H7 (cell line): ENCODE measurements at places on chromosomes 3 and 15. TPM values are rescaled to one million over a fixed set of nuclear protein-coding genes. Genes with fewer than 3 reads are reported as not detected.

DNA sequence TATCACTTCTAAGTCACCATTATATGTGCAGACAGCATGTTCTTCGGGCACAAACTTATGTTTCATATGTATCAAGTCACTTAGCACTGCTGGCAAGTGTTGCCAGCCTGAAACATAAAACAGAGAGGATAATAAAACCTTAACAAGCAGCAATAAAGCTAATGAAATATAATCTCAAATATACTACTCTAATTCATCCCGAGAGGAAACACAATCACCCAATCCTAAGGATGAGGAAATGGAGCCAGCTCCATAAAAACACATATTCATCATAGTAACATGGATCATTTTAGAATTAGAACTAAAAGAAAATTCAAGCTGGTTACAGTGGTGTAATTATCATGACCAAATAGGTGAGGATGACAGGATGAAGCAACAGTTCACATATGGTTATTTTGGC, 1072.7 kb downstream of the EPHA3 start:
- no peak for DNase-seq

GRCh38 chr15:25711691-25712090, 151.4 kb downstream of the ATP10A start:
- DNase-seq = no peak

DNA sequence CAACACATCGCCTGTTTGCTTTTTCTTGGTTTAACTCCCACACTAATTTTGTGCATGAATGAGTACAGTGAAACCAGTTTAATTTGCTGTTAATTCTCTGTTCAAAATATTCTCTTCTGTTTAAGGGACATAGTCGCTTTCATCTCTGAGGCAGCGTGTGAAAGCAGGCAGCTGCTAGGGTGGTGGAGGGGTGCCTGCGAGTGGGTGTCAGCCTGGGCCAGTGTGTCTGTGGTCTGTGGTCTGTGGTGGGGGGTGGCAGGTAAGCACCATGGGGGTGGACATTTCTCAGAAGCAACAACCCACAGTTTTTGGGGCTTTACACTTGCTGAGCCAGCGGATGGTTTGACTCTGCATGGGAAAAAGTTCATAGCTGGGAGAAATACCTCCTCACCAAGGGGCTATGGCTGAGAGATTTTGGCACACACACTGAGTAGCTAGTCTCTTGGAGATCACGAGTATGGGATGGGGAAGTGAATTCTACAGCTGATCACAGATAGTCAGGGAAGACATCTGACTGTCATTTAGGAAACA, 109.2 kb downstream of the EPHB1 start:
- DNase-seq = no peak

The KLHDC8B gene
- total RNA-seq = 19.8 and 27.7 TPM in 2 replicates

DNA sequence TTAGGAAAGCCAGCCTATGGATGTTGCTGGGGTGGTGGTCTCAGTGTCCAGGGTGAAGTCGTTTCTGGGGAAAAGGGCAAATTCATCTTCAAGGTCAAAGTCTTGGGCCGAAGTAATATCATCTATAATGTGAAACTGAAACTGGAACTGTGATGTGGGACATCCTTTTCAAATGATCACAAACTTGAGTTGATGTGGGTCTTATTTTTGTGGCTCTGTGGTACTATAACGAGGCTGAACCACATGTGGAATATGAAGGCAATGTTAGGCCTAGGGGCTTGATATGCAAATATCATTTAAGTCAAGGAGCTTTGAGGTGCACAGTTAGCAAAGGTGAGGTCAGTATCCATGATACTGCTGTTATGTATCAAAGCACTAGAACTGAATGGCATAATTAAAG, 1.5 kb upstream of the CD200R1L start:
- DNase-seq = no peak

- DNase-seq = no peak
These were observed 28.1 kb downstream of the ATP11B start for GRCh38 chr3:182821221-182821981.

The SCAMP5 gene
- 17.7 and 23.0 TPM in 2 replicates for total RNA-seq

The LEO1 gene
- total RNA-seq = 15.1 and 26.9 TPM in 2 replicates

DNA sequence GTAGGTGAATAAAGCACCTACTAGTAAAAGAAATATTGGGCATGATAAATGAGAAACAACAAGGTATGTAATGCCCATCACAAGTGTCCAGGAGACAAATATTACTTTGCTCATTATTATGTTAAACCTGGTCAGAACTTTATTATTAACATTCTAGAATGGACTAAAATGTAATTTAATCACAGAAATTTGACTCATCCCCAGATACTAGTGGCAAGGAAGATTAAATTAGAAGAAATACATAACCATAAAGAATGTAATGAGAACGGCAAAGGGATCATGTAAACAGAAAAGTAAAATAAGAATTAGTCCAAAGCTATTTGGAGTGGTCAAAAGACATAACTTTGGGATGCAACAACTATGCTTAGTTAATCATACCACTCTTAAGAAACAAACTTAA, 71.2 kb upstream of the STAC start:
- DNase-seq = no peak

DNA sequence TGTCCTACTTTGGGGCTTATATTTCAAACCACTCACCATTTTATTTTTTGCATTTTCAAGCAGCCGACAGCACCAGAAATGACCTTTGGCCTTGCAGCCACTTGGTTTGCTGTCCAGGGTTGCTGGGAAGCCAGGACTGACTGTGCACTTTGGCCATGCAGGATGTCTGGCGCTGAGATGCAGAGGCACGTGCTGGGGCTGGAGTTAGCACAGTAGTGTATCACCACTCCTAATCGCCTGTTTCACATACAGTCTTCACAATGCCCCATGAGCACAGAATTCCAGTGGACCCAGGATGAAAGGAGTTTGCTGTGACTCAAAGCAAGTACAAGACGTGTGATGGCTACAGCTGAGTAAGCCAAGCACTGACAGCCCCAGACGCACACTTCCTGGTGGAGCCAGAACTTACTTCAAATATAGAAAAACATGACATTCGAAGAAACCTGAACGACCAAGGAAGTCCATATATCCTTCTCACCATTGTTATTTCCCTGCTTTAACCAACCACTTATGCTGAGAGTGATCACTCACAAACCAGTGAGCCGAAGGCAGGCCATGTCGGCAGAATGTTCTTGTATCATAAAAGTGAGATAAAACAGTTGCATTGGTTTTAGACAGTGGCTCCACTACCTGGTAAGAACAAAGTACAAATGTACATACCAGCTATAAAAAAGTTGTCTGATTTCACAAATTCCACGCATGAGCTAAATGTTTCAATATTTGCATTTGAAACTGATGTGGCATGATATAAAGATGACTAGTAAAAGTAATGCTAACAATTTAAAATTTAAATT, 16.0 kb downstream of the OCA2 start:
- DNase-seq = no peak

DNA sequence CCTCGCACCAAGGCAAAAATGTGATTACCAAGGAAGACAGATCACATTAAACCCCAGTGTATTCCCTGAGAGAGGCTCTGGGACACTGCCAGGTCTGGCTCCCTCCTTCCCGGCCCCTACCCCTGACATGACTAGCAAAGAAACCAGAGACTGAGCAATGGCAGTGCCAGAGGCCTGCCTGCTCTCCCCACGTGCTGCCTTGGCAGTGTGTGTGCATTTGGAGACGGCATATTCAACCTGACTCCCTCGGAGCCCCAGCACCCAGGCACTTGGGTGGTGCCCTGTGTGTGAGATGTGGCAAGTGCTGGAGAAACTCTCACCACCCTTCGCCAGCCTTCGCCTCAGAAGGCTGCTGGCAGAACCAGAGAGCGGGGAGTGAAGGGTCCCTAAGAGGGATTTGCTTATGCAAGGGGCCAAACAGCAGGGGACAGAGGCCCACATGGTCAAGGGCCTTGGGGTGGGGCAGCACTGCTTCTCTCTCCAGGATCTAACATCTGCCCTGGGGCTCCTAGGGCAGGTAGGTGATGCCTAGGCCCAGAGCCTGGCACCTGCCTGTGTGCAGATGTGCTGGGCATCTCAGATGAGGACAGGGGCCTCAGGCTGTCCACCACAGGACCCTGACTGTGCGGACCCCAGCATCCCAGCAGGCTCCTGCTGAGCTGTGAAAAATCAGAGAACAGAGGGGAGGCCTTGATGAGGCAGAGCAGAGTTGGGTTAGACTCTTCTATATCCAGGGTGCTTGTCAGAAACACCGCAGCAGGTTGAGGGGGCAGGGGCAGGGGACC, 23.6 kb upstream of the PLXNA1 start:
- no peak for DNase-seq

The PRSS50 gene
- total RNA-seq = 0.07 and 0.92 TPM in 2 replicates

The THSD4 gene
- 3.3 and 3.9 TPM in 2 replicates for total RNA-seq

DNA sequence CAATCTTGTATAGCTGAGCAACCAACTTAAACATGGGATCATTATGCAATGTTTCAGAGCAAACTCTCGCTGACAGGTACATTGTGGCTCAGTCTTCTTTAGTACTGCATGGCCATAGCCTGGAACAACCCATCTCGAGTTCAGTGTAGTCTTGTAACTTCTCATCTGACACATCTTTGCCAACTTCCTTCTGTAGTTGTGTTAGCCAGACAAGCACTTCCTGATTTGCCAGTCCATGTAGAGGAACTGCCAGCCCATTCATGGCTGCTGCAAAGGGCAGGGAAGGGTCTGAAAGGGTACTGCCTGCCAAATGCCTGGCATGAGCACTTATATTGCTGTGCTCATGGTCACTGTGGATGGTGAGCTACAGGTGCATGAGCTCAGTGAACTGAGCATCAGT, 49.2 kb upstream of the CCDC54 start:
- no peak for DNase-seq

The ZNF860 gene
- 0.85 and 1.5 TPM in 2 replicates for total RNA-seq

The CFAP91 gene
- total RNA-seq = 0.37 and 1.8 TPM in 2 replicates

DNA sequence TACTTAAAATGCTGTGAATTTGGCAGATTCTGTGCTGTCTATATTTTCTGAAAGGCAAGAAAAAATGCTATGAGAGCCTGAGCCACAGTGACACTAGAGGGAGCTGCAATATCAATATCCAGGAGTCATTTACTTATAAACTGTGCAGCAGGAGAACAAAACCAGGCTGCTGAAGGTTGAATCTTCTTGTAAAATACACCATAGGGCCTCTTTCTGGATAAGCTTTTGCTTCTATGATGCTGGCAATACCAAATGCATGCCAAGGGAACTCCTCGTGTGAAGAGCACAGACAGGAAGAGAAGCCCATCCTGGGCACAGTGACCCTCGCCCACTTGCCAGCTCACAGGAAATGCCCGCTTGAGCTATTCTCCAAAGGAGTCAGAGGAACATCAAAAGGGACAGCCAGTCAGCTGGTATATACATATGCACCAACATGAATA, 48.0 kb upstream of the TSPAN3 start:
- no peak for DNase-seq

GRCh38 chr3:101722394-101723173, 1.8 kb upstream of the CEP97 start:
- DNase-seq = no peak

- DNase-seq = no peak
These were observed 177.6 kb downstream of the FHIT start for GRCh38 chr3:61073566-61074165.

The KNSTRN gene
- total RNA-seq = 72.2 and 104 TPM in 2 replicates

GRCh38 chr15:45117308-45118130, 3.4 kb downstream of the DUOXA2 start:
- DNase-seq = peak; percentile 66

The PLAAT1 gene
- 3.7 and 4.5 TPM in 2 replicates for total RNA-seq

DNA sequence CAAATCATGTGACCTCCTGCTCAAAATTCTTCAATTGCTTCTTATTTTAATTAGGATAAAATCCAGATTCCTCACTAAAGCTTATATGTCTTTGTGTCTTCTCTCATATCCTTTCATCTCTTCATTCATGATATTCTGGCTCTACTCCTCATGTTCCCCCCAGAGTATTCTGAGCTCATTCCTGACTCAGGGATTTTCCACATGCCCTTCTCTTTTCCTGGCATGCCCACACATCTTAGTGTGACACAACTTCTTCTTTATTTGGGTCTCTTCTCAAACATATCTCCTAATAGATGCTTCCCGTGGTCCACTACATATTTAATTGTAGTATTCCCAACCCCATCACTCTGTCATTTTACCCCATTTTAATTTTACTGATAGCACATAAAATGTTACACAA, 15.2 kb upstream of the MBNL1 start:
- no peak for DNase-seq

- DNase-seq = no peak
These were observed 95.8 kb upstream of the UMPS start for GRCh38 chr3:124634210-124635168.

The GPR149 gene
- not detected in 2 replicates for total RNA-seq

- DNase-seq = no peak
These were observed 118.8 kb upstream of the PTX3 start for GRCh38 chr3:157317895-157318294.

The CACNA1D gene
- 1.0 TPM in 1 of 2 replicates, not detected in the other for total RNA-seq

GRCh38 chr3:47452453-47453215, 23.1 kb downstream of the SCAP start:
- no peak for DNase-seq

GRCh38 chr15:29149738-29150075, 119.9 kb downstream of the NSMCE3 start:
- no peak for DNase-seq

The COX5A gene
- 154 and 185 TPM in 2 replicates for total RNA-seq

- no peak for DNase-seq
These were observed 1021.0 kb downstream of the EPHA3 start for GRCh38 chr3:90128391-90128790.

The GCSAM gene
- not detected in 2 replicates for total RNA-seq

The ADCY5 gene
- total RNA-seq = 2.4 and 5.1 TPM in 2 replicates

The HCN4 gene
- total RNA-seq = 5.2 and 8.3 TPM in 2 replicates

GRCh38 chr3:31442755-31443154, 90.0 kb upstream of the STT3B start:
- DNase-seq = no peak

The MOBP gene
- 0.48 and 1.0 TPM in 2 replicates for total RNA-seq

The RFC4 gene
- total RNA-seq = 105 and 131 TPM in 2 replicates

DNA sequence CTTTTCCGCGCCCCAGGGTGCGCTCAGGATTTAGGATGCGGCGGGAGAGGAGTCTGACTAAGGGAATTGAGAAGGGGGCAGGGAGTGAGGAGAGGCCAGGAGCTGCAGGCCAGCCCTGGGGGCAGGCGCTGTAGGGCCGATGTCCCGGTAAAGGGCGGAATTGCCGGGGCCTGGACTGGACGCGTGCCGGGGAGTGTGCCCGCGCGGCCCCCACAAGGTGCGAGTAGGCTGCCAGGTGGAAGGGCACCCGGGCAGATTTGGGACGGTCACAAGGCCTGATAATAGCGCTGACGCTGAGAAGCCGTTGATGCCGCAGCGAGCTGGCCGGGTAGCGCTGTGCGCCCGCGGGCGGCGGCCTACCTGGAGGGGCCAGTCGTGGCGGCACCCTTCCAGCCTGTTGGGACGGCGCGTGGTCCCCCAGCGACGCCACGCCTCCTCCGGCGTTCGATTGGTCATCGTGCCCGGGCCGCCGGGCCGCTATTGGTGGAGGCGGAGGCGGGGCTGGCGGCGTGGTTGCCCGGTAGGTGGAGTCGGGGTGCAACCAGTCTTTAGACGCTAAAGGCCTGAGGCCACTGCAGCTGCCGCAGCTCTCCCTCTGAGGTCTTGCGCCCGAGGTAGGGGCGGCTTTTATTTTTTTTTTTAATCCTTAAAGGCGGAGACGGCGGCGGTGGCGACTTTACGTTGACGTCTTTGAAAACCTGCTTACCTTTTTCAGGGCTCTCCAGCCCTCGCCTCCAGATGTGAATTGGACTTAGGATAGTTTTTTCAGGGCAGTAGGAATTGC, 903 bp downstream of the SLC25A38 start:
- peak; percentile 99 for DNase-seq

- DNase-seq = no peak
These were observed 18.3 kb downstream of the TMED3 start for GRCh38 chr15:79329171-79329611.

The NOX5 gene
- not detected in 2 replicates for total RNA-seq
